Fibroblast of skin of back (primary cell): ENCODE measurements at places on chromosomes 1 and 21.

GRCh38 chr1:243474136-243474881 lies 218.5 kb downstream of the SDCCAG8 start:
- no peak for DNase-seq

DNA sequence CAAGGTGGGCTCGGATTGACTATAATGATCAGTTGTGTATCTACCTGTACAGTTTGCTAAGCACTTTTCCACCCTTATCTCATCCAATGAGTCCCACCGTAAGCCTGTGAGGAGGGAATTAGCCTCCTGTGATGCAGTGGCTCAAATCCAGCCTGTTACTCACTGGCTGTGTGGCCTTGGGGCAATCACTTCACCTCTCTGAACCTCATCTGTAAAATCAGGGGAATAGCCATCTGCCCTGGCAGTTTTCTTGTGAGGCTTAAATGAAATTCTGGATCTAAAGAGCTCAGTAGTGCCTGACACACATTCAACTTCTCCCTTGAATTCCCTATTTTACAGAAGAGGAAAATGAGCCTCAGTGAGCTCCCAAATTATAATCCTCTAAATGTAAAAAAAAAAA lies 7.4 kb upstream of the EXTL1 start:
- no peak for DNase-seq

DNA sequence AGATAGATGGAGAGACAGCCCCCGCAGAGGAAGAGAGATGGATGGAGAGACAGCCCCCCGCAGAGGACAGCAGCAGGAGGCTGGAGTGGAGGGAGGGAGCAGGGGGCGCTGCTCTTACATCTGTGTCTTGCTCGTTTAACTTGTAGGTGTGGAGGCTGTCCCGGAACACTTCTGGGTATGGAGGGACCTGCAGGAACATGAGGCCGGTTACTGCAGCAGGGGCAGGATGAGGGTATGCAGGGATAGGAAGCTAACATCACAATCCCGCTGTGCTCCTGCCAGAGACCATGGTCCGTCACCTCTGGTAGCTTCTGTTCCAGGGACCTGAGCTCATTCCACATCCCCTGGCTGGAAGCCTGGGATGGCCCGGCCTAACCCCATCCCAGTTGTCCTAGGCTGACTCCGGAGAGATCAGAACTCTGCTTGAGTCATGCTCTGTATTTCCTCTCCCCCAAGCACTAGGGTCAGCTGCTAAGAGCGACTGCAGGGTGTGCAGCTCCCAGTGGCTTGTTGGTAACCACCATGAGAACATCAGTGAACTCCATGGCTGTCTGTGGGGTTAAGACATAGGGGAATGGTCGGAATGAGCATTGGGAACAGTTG lies 36.7 kb upstream of the GOLT1A start:
- no peak for DNase-seq

GRCh38 chr1:39407896-39408640 lies 83.4 kb upstream of the BMP8A start:
- no peak for DNase-seq

DNA sequence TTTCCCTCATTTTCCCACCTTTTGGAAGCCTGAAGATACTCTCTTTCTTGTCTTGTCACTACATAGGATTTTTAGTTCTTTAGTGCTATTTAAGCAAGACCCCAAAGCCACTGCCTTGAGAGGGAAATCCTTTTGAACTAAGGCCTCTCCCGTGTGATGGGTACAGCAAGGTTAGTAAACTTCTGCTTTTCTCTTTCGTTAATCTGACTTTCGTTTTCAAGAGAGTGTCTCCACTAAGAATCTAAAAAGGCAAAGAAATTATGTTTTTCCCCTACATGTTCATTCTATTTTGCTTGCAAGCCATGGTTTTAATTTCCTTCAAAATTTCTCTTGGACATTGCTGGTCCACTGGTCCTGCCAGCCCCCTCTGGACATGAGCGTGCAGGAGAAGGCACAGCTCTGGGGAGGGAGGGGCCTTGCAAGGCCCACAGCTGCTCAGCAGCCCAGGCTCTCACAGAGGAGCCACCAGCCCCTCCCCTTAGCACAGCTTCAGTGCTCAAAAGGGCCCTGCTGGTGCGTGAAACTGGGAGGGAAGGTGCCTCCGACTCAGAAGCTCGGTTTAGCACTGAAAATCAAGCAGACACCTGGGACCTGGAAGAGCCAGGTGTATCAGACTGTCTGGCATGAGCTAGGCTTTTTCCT lies 210.9 kb upstream of the GALNT2 start:
- DNase-seq = no peak

DNA sequence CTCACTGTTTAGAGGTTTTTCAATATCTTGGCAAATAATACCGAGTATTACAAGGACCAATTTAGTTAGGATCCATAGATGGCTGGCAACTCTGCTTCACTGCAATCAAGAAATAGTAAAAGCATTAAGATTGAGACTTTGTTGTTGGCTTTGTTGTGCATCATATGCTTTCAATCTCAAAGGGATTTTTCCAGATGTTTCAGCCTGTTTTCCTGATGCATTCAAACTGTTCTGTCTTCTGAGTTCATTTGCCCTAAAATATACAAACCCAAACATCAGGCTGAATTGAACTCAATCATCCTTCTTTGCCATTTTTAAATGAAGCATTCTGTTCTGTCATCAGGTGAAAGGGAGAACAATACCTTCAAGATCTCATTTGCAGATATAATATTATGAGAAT lies 248.7 kb downstream of the TTLL7 start:
- no peak for DNase-seq

DNA sequence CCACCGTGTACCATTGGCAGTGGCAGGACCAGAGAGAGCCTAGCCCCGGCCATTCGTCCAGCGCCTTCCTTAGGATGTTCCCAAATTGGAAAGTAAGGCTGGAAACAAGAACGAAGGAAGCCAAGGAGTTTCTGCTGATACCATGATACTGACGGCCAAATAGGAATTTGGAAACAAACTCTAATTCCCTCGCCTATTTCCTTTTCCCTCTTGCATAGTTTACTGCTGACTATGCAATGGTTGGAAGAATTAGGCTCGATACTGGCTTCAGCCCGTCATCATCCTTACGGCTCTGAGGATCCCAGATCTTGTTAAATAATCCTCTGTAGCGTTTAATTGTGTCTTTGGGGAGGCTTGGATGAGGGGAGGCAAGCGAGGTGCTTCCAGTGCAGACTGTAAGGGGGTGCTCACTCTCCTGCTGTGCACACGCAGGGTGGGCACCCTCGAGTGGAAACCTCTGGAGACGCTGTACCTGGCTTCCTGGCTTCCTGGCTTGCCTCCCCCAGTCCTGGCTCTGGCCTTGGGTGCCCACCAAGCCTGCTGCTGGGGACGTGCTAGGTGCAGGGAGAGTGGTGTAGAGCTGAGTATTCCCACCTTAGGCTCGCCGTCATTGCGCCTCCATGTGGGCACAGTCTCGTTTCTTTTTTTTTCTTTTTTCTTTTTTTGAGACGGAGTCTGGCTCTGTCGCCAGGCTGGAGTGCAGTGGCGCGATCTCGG lies 27.4 kb upstream of the CAMTA1 start:
- DNase-seq = no peak

DNA sequence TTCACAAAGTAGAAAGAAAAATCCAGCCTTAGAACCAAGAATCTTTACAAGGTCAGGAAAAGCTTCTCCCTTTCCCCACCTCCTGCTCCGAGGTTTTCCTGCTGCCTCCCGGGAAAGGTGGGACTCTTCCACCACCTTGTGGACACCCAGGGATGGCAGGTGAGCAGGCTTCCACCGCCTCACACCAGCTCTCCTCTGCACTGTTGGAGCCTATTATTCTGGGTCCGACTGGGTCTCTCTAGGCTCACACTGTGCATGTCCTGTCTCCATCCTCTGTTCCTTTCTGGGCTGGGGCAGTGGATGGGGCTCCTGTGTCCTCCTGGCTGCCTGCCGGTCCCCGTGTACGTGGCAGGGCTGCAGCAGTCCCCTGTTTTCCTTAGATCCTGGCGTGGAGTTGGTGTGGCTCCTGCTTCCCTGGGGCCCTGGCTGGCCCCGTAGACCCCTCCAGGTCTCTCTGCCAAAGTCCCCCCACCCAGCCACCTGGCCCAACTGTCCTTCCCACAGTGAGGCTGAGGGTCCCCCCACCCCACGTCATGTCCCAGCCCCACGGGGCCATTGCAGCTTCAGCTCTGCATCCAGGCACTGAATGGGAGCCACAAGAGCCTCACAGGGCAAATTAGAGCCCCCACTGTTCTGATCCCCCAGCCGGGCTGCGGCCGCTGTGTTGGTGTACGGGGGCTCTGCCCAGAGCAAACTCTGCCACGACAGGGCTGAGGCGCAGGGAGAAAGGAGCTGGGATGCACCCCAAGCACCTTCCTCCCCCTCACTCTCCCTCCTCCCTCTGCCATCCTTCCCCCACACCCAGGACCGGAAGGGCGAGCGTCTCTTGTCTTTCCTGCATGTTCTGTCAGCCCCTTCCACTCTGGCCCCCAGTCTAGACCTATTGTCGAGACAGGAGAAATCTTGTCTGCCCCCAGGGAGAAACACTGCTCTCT lies 3.3 kb upstream of the SLC45A1 start:
- peak; percentile 78 for DNase-seq

DNA sequence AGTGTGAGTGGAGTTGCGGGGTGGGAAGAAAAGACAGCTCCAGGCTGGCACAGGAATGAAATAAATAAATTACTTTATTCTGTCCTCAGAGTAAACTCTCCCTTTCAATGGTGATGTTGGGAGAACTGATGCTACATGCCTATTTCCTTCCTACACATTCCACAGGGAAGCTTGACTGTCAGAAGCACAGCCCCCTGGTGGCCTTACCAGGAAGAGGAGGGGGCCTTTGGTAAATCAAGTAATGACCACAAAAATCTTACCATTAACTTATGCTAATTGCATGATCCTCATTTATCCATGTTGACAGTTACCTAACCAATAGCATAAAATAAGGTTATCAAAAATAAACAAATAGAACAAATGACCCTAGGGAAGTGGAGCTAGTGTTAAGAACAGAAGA lies 605.0 kb upstream of the PKN2 start:
- DNase-seq = peak; percentile 17

- no peak for DNase-seq
Observed at GRCh38 chr1:53344921-53345838, 17.3 kb upstream of the LRP8 start.

- DNase-seq = no peak
Observed at GRCh38 chr1:47838562-47839432, 158.4 kb downstream of the TRABD2B start.

GRCh38 chr1:244460197-244460596 lies 876 bp upstream of the CATSPERE start:
- peak; percentile 49 for DNase-seq

- DNase-seq = no peak
Observed at GRCh38 chr1:42313970-42314369, 21.1 kb downstream of the FOXJ3 start.

GRCh38 chr1:2104621-2105427 lies 54.6 kb downstream of the PRKCZ start:
- DNase-seq = no peak

GRCh38 chr1:181479137-181479745 lies 4.1 kb upstream of the CACNA1E start:
- DNase-seq = peak; percentile 54

DNA sequence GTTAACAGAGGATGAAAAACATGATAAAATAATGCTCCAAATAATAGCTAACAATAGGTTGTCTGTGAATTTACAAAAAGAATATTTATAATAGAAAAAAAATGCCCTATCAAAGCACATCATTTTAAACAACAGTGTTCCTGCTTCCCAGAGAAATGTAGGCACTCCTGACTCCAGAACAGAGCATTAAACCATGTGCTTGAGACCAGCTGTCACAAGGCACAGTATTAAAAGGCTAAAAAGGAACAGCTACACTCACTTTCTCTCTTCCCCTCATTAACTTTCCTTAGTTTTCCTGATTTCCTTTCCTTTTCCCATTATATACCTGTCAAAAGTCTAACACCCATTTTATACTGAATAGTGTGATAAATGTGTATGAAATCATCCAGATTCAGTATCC lies 10.9 kb downstream of the VAV3 start:
- DNase-seq = no peak

- no peak for DNase-seq
Observed at GRCh38 chr21:29991624-29992023, 51.8 kb upstream of the GRIK1 start.

DNA sequence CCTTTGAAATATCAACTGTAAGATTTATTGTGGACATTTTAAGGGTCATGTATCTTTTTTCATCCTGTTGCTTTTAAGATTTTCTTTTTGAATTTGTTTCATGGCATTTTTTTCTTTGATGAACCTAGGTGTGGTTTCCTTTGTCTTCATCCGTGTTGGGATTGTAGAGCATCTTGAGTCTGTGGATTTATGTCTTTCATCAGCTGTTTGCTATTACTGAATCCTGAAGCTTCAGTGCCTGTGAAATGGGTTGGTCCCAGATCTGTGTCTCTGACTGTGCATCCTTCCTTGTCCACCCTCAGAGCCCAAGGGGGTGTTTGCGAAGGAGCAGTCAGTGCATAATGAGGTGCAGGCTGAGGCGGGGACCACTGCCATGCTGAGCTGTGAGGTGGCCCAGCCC lies 37.3 kb downstream of the OBSCN start:
- no peak for DNase-seq

- DNase-seq = no peak
Observed at GRCh38 chr1:93219443-93219842, 38.9 kb downstream of the CCDC18 start.

- no peak for DNase-seq
Observed at GRCh38 chr1:229470406-229471043, 36.6 kb upstream of the ACTA1 start.

DNA sequence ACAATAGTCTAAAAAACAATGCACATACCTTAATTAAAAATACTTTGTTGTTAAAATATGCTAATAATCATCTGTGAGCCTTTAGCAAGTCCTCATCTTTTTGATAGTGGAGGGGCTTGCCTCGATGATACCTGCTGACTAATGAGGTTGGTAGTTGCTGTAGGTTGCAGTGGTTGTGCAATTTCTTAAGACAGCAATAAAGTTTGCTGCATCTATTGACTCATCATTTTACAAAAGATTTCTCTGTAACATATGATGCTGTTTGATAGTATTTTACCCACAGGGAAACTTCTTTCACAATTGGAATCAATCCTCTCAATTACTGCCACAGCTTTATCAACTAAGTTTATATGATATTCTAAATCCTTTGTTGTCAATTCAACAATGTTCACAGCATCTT lies 7.6 kb downstream of the C1orf87 start:
- DNase-seq = peak; percentile 37

DNA sequence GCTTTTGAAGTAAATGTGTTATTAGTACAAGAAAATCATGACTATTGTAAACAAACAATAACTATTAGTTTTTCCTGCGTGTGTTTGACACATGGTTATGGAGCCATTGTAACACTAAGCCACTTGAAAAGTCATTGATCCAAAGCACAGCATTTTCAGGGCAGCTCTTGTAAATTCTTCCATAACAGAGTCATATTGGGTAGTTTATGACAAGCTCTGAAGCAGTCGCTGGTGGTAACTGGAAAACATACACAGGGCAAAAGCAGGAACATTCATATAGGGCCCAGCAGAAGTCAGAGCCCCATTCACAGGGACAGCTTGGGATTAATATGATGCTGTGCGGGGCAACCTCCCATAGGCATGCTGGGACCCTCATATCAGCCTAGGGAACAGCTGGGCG lies 483.2 kb upstream of the PTBP2 start:
- DNase-seq = no peak

DNA sequence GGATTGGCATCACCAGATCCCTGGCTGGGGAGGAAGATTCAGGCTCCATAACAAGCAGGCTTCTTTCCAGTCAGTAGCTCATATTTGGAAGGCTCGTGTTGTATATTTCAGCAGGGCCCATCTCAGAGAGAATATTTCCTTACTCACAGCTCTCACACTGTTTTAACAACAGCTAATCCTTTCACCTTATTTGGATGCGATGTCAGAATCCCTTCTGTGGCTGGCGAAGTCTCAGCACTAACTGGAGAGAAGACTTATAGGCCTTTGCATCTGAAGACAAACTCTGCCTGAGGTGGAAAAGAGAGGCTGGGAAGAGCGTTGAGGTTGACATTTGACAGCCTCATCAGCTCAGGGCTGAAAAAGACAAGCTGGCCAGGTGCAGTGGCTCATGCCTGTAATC lies 47.2 kb upstream of the CAPZB start:
- no peak for DNase-seq
